NCI-H510A treated with DMSO at 0.1 percent for 48 hours (cell line): ENCODE measurements at places on chromosomes 11 and 22.

DNA sequence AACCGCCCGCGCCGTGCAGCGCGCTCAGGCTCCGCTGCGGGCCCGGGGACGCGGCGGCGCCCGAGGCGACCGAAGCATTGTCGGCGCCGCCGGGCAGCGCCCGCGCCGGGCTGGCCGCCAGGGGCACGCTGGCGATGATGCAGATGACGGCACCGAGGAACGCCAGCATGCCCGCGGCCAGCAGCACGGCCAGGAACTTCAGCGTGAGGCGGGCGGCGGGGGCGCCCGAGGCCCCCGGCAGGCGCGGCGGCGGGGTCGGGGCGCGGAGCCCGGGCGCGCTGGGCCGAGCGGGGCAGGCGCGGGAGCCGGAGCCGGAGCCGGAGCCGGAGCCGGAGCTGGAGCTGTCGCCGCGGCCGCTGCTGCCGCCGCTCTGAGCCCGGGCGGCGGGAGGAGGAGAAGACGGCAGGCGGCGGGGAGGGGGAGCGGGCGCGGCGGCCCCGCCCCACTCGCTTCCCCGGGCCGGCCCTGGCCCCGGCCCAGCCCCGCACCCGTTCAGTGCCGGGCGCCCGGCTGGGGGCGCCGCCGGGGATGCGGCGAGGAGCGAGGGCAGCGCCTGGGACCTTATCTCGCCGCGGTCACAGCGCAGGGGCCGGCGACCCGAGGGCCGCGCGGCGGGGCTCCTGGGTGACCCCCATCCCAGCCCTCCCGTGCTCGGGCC, at the start of gene NPTXR:
TSS of gene NPTXR (minus strand) at position 372 of the 658 bp plus-strand sequence.
- peak; percentile 31 for DNase-seq

- peak; percentile 75 for DNase-seq
Measured at GRCh38 chr11:72831521-72832300, 17.5 kb downstream of the ATG16L2 start.

- DNase-seq: no peak
Measured at GRCh38 chr11:113991170-113991569, 16.3 kb downstream of the HTR3A start.

- DNase-seq: peak; percentile 89
Measured at GRCh38 chr11:106950067-106950491, 68.2 kb downstream of the GUCY1A2 start.
